ENCODE measurements at places on chromosomes 4 and X.

DNA sequence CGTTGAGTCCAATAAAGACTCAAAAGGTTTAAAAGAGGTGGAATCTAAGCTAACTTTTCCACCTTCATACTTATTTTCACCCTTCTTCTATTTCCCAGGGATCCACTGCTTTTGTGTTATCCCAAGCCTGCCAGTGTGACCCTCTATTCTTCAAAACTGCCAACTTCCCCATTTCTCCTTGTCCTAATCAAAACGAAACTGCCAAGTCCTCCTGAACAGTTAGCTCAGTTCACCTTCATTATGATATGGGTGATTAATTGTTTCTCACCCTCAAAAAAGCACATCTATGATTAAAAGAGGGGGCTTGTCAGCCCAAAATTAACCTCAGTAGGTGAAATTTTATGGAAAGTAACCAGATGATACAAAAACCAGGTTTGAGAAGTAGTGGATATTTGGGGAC is 108.4 kb downstream of the GUCY2F start:
- no peak for DNase-seq

DNA sequence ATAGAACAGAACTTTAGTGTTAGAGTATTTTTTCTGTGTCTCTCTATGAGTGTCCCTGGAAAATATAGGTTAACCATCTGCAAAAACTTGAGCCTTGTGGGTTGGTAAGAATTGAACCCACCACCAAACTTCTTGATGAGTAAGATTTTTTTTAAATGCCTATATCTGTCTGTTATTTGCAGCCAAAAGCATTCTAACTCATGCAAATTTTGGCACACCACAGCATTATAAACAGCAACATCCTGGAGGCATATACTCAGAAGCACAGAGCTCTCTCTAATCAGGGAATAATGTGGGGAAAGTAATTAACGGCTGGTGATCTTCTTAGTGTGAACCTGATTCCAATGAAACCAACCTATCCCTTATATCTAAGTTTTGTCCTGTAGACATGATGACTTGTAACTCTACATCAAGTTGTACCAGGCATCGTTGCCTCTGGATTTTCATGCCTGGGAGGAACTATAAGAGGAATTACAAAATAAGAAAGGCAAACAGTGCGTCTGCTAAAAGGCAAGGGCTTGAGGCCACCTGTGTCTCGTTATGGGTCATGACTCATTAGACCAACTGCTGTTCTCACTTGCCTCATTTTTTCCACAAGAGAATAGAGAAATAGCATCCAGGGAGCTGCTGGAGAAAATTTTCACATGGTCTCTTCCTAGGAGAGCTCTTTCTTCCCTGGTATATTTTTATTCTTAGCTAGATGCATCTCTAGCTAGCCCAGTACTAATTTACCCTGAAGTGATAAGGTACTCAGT is 202.4 kb downstream of the CHIC2 start:
- DNase-seq: no peak

GRCh38 chr4:10299601-10300000 is 157.6 kb downstream of the ZNF518B start:
- DNase-seq: no peak

DNA sequence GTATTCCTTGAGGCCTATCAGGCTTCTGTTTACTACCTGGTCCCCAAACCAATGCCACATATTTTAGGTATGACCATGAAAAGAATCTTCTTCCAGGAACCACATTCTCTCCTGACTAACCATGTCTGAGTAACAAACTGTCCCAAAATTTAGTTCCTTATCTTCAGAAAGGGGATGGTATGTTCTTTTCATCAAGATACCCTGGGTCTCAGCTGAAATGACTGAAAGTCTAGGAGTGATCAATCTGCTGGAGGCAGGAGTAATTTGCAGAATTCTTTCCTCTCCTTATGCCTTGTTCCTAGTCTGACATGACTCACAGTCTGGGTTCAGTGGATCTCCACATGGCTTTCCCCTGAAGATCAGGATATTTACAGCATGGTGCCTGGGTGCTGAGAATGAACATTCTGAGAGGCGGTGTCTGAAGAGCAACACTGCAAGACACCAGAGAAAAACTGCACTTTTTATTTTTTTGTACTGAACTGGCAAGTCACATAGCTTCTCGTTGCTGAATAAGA is 665.5 kb downstream of the TLL1 start:
- DNase-seq: no peak

- peak; percentile 32 for DNase-seq
Measured at GRCh38 chr4:8656185-8656517, 63.6 kb downstream of the CPZ start.

DNA sequence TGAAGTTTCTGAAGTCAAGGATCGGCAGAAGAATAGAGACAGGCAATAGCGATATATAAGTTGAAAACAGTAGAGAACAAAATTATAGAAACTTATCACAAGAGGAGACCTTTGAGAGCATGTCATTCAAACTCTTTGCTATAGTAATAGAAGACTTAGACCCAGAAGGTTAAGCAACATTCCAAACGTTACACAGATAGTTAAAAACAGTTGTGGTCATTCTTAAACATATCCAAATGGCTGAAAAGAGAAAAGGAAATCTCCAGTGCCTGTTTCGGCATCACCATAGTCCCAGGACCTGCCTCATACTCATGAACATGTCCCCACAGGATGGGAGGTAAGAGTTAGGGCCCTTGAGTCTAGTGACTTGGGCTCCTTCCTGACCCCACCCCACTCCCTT is 258.1 kb upstream of the NOCT start:
- DNase-seq: no peak

DNA sequence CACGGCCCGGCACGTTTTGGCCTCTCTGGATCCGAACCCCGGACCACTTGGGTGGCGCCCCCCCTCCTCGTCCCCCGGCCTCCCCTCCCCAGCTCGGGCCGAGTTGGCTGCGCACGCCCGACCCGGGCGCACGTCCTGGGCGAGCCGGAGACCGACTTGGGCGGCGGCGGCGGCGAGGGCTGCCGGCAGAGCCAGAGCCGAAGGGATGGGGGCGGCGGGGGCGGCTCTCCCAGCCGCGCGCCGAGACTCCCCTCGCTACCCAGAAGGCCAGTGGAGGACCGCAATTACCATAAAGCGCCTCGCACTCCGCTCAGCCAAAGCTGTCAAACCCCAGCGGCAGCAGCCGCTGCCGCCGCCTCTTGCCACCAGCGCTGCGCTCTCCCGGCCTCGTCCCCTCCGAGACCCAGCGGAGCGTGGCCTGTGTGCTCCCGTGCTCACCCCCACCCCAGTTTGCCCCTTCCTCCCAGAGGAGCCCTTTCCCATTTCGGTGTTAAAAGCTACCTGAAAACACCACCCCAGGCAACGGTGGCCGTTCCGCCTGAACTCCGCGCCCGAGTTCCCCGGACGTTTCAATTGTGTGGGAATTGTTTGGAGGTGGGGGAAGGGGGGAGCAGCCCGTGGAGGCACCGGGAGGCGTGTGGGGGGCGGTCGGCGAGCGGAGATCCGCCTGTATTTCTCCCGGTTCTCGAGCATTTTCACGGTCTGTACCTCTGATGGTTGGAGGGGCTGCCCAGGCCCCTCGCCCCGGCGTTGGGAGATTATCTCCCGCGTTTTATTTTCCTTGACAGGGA is 701 bp upstream of the BCOR start:
- DNase-seq: peak; percentile 75

GRCh38 chr4:129037093-129037492 is 56.2 kb downstream of the SCLT1 start:
- no peak for DNase-seq

GRCh38 chr4:40334591-40335524 is at the start of gene CHRNA9:
Gene CHRNA9, plus strand, starts transcription at chr4:40335333. Its CDS starts 135 bp downstream, at chr4:40335468.
- no peak for DNase-seq

- DNase-seq: no peak
Measured at GRCh38 chr4:81722290-81722851, 250.7 kb upstream of the RASGEF1B start.

GRCh38 chr4:140070973-140071372 is 83.0 kb downstream of the MAML3 start:
- DNase-seq: no peak

DNA sequence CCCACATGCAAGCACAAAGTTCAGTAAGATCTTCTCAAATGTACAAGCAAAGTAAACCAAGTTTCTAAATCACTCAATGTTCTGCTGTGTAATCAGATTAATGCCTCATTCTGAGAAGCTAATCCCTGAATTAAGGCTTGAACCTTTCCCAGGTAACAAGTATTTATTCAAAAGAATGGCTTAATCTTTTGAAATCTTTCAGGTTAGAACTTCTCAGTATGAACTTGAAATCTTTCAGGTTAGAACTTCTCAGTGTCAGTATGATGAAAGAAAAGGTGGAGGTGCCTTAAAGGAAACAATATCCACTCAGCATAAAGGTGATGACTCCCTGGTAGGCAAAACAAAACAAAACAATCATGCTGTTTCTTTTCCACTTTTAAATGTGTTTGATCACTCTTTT is 29.0 kb downstream of the TMPRSS11B start:
- DNase-seq: no peak

GRCh38 chr4:181350615-181351415 is 892.4 kb upstream of the TENM3 start:
- no peak for DNase-seq

GRCh38 chrX:147351644-147352043 is 537.1 kb upstream of the CXorf51A start:
- DNase-seq: no peak

GRCh38 chr4:6264225-6264540 is 5.5 kb upstream of the WFS1 start:
- DNase-seq: no peak

DNA sequence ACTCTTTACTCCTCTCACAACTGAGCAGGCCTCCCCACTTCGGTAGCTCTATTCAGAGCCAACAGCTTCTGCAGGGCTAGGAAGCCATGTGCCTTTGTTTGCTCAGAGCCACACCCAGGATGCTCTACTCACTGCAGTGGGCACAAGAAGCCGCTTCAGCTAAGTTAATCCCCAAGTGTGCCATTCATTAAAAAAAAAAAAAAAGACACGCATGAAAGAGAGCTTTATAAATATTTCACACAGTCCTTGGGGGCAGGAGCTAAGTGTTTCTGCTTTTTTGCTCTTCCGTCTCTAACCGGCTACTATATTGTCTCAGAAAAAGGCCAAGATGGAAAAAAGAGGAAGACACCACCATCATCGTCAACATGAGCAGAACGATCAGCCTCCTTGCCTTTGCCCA is 8.1 kb downstream of the CRMP1 start:
- no peak for DNase-seq

GRCh38 chr4:89306486-89307177 is 968 bp downstream of the GPRIN3 start:
- no peak for DNase-seq

- DNase-seq: no peak
Measured at GRCh38 chr4:88535090-88535755, 11.6 kb upstream of the PYURF start.

DNA sequence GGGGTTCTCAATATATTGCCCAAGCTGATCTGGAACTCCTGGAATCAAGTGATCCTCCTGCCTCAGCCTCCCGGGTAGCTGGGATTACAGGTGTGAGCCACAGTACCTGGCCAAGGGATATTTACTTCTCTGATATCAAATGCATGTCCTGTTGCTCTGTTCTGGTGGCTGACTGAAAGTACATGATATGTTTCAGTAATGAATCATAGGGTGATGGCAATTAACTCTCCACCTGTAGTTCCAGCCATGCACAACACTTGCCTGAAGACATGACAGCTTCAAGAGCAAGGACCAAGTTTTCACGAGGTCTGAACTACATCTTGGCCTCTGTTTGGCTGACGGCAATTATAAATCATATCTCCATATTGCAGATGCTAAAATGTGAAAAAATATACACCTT is 9.1 kb downstream of the ZCCHC4 start:
- DNase-seq: no peak

GRCh38 chr4:143286701-143287571 is 49.7 kb upstream of the GAB1 start:
- no peak for DNase-seq

- no peak for DNase-seq
Measured at GRCh38 chr4:75741027-75741426, 16.6 kb downstream of the USO1 start.

- no peak for DNase-seq
Measured at GRCh38 chrX:49312176-49312575, 8.7 kb downstream of the GAGE10 start.

DNA sequence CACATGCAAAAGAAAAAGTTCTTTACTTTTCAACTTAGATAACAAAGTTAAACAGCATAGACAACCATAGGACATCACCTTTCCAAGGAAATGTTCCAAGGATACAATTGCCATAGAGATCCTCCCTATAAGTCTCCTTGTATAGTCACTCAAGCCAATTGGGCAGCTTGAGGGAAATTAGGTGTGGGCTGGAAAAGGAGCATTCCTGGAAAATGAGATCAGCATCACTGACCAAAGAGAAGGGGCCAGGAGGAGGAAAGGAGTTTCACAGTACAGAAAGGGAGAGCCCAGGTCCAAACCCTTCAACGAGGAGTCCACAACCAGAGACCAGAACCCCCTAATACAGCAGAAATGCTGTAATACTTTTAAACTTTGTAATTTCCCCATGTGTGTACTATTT is 91.5 kb upstream of the PPARGC1A start:
- DNase-seq: no peak

DNA sequence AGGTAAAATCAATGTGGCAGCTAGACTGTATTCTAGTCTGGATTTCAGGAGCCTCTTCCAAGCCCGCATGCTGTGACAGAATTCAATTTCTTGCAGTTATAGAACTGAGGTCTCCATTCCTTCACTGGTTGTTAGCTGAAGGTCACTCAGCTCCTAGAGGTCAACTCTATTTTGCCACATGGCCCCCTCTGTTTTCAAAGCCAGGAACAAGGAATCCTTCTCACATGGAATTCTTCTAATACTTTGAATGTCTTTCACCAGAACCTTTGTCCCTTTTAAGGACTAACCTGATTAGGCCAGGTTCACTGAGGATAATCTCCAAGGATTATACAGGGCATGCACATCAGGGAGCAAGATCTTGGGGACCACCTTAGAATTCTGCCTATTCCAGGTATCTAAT is 23.4 kb upstream of the MMRN1 start:
- DNase-seq: no peak

GRCh38 chr4:151772274-151772673 is 11.5 kb upstream of the GATB start:
- DNase-seq: no peak

GRCh38 chr4:1523907-1524636 is 117.8 kb upstream of the NKX1-1 start:
- DNase-seq: no peak

DNA sequence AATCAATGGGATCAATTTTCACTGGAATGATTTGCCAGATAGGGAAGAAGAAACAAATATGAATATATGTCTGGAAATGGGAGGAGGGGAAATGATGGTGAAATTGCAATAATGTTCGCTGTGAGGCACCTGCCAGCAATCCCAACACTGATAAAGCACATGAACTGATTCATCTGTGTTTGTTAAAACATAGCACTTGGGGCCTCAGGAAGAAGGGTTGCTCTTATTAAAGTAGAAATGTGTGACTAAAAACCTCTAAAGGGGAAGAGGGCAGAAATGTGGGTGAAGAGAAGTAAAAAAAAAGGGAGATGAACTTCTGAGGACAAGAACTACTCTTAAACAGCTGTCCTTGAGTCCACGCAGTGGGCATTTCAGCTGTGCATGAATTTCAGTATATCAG is 101.4 kb downstream of the C4orf51 start:
- no peak for DNase-seq

GRCh38 chr4:10275696-10276095 is 159.1 kb upstream of the WDR1 start:
- DNase-seq: no peak

Data from right forelimb (tissue), 1 donor.